Stimulated activated CD8-positive, alpha-beta memory T cell treated with anti-CD3 and anti-CD28 coated beads, Interleukin-4, amount 100 ng/mL, for 1 hour (primary cell): ENCODE measurements at places on chromosomes 13 and 19.

DNA sequence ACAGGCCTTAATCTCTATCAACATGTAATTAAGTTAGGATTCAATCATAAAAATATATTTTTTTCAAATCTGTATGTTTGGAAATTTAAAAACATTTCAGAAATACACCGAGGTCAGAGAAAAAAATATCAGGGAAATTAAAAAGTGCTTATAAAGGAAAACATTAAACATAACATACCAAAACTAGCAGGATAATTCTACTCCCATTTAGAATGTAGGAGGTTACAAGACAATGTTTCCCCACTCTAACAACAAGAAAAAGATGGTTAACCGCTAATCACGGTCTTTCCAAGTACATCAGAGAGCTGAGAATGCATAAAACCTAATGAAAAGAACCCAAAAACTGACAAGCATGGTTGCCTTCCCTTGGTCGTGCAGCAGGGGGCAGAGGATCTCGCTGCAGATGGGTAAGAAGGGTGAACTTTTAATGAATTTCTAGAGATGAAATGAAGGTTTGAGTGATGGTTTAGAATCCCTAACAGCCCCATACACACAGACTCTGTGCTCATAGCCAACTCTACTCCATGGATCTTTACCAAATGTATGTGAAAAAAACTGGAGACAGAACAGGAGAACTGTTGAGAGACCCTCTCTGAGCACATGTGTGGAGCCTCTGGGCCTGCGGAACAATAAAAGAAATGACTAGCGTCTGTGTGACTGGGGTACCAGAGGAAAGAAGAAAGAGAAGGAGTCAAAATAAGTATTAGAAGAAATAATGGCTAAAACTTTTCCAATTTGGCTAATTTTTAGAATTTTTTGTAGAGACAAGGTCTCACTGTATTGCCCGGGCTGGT lies 51.3 kb upstream of the LSM14A start:
- no peak for DNase-seq

DNA sequence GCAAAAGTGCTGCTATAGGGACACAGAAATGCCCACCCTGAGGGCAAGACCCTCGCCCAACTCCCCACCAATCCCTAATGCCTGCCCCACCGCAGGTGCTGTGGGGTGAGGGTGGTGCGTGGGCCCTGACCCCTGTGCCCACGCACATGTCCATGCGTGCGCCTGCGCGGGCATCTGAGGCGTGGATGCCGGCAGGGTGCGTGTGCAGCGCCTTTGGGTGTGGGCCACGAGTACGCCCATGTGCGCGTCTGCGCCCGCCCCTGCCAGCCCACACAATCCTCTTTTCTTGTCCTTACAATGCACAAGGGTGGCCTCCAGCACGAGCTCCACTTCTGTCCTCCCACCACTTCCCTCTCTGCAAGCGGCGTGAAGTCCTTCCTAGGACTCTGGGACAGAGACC lies 14.3 kb downstream of the FUT6 start:
- DNase-seq, result no peak

DNA sequence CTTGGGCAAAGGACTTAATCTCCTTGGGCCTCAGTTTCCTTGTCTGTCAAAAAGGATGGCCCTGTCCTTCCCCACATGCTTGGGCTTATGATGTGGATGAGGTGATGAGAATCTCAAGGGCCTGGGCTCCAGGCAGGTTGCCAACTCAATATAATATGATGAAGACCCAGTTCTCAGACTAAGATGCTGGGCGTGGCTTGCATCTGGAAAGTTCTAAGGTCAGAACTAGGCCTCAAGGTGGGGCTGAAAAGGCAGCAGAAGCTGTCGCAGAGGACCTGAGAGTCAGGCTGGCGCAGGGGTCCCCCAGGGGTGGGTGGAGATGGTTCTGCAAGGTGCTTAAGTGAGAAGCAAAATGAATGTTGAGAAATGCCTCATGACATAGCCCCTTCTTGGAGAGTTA lies 58.8 kb downstream of the RGCC start:
- no peak for DNase-seq

- DNase-seq, result no peak
These were observed 136.3 kb upstream of the VSTM2B start for GRCh38 chr19:29389495-29389894.

GRCh38 chr13:94710065-94710781 lies 2.1 kb downstream of the SOX21 start:
- no peak for DNase-seq

DNA sequence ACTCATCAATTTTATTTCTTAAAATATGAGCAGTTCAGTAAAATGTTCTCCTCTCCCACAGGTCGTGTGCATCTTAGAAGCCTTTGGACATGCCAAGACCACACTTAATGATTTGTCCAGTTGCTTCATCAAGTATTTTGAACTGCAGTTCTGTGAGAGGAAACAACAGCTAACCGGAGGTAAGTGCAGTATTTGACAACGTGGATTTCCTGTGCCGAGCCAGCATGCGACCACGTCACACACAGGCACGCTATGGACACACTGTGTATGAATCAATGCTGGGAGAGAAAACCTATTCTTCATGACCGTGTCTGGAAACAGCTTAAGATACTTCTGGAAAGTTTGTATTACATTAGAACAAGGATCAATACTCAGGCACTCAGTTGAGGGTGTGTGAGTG lies 268.5 kb downstream of the MYO16 start:
- no peak for DNase-seq

DNA sequence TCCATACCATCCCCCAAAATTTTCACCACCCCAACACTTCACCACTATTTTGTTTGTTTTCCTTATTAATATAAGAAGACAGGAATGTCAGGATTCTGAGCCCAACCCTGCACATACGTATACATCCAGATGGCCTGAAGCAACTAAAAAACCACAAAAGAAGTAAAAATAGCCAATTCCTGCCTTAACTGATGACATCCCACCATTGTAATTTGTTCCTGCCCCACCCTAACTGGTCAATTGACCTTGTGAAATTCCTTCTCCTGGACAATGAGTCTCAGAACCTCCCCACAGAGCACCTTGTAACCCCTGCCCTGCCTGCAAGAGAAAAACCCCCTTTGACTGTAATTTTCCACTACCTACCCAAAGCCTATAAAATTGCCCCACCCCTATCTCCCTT lies 132.5 kb downstream of the ZNF675 start:
- no peak for DNase-seq

- no peak for DNase-seq
These were observed 39.2 kb downstream of the ZSWIM4 start for GRCh38 chr19:13834244-13835069.

GRCh38 chr19:30073152-30074000 lies 131.3 kb downstream of the URI1 start:
- DNase-seq, result no peak
